ENCODE measurements at places on chromosomes 7 and 10.

DNA sequence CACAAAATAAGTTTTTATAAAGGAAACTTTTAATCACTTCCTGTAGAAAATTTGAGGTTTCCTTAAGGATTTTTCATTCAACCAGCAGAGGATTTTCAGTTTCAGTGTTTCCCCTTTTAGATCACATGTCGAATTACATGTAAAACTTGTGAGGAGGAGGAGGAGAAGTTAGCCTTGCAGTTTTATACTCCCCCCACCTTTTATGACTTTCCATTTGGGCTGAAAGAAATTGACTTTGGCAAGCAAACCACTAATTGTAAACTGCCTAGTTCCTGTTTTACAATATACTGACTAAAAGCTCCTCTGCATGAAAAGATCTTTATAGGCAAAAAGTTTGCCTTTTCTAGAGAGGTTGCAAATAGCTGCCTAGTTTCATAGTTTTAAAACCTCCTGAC lies 3.0 kb downstream of the BAMBI start:
- DNase-seq, result peak; percentile 68

DNA sequence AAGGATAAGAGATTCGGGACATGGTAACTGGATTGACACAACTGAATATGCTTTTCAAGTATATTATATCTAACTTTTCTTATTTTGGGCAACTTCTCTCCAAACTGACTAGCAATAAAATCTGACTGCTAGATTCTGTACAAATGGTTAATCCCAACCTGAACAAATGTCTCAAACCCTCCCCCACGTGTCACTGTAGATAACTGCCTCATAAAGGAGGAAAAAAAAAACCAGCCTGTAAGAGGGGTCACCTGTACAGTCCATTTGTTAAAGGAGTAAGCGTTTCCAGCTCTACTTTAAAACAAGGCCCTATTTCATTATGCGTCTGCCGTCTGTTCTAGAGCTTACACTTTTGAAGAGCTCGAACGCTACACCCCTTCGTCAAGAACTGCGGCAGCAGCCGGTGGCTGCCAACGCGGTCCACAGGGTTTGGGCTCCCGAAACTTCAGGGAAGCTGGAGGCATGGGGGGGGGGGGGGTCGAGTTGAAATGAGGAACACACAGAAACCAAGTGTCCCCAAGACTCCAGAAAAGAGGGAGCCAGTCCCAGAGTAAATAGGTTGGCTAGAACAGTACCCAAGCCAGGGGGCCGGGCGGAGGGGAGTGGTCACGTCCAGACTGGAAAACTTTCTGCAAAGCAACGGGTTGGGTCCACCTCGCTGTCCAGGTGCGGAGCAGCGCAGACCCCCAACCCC lies 492 bp downstream of the COG5 start:
- peak; percentile 74 for DNase-seq

- DNase-seq, result peak; percentile 43
Observed at GRCh38 chr10:753530-753929, 64.1 kb upstream of the DIP2C start.

- DNase-seq, result no peak
Observed at GRCh38 chr7:997404-998395, 14.7 kb downstream of the CYP2W1 start.

GRCh38 chr7:77326131-77326530 lies 90.0 kb downstream of the GSAP start:
- no peak for DNase-seq

- peak; percentile 71 for DNase-seq
Observed at GRCh38 chr7:95396136-95397032, at the start of gene PON3. TSS of gene PON3 (minus strand) at chr7:95396375. CDS start at chr7:95396350, 25 bp downstream.

GRCh38 chr10:87651801-87652200 lies 7.9 kb upstream of the PAPSS2 start:
- DNase-seq, result no peak

DNA sequence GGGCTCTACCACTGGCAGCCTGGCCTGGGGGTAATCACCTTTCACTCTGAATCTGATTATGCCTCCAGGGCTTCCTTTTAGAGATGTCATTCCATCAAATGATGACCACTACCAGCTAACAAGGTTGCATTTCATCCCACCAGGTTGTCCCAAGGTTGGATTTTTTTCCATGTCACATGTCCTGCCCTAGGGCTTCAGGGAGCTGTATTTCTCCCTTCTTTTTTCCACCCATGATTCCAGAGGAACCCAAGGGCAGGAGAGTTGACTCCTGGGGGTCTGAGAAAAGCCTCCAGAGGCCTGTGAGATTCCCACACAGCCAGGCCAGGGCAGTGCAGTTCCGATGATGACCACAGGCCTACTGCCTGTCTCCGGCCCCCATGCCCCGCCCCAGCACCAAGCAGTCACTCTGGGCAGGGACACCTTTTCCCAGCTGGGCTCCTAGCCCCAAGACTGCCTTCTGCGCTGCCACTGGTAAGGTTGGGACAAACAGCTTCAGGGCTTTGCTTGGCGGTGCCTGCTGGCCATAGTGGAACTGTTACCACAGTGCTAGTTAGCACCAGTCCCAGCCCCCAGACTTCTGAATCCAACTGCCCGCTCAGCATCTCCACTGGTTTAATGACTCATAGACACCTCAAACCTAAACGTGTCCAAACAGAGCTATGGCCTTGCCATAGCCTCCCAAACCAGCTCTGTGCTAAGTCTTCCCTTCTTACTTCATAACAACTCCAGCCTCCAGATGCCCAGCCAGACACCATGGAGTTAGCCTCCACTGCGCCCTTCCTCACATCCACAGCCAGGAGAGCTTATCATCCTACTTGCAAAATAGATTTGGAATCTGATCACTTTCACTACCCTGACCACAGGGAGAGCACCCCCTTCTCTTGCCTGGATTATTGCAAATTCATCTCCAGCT lies 133.7 kb downstream of the ARHGAP22 start:
- peak; percentile 57 for DNase-seq

DNA sequence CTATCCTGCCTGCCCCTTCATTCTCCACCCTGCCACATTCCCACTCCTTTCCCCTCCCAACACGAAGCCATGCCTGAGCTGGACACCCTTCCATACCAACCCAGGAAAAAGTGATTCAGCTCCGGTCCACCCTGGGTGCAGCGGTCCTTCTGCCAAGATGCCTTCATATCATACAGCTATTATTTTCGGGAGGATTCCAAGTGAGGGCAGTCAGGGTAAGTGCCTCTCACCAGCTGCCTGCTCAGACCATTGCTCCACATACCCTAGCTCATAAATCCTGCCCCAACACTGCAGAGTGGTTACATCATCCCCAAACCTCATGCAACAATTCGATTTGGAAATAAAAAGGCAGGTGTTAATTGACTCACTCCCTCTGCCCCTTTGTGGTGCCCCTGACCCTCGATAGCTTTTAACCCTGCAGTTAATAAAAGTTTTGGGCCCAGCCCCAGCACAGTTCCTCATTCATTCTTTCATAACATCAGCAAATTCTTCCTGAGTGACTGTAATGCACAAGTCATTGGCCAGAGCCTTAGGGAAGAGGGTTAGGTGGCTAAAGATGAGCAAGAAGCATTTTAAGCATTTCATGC lies 42.6 kb downstream of the ZNF503 start:
- DNase-seq, result peak; percentile 67

DNA sequence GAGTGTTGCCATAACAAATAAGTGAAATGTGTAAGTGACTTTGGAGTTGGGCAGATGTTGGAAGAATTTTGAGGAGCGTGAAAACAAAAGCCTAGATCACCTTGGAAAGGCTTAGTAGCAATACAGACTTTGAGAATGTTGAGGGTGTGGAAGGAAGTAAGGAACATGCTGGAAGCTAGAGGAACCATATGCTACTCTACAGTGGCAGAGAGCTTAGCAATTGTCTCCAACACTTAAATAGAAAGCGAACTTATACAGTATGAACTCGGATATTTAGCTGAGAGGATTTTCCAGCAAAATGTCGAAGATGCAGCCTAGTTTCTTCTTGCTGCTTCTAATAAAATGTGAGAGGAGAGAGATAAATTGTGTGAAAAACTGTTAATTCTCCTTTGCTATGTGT lies 271.2 kb downstream of the ADRA2A start:
- no peak for DNase-seq

- DNase-seq, result no peak
Observed at GRCh38 chr7:15853832-15854470, 167.5 kb upstream of the MEOX2 start.

GRCh38 chr7:78691584-78691983 lies 761.9 kb downstream of the MAGI2 start:
- DNase-seq, result no peak

DNA sequence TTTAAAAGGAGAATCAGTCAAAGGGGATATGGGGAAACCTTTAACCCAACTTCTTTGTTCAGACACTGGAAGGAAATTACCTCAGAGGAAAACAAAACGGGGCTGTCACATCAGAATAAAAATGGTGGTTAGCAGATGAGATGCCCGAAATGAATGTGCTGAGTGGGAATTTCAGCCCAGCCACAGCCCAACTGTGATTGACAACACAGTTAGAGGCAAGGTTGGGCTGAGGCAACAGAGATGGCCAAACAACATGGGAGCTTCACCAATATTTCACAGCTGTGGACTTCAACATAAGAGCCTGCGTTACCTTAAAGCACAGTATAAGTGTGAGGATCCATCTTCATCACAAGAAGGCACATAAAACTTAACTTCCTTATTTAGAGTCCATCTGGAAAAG lies 133.5 kb upstream of the PTPRZ1 start:
- no peak for DNase-seq

DNA sequence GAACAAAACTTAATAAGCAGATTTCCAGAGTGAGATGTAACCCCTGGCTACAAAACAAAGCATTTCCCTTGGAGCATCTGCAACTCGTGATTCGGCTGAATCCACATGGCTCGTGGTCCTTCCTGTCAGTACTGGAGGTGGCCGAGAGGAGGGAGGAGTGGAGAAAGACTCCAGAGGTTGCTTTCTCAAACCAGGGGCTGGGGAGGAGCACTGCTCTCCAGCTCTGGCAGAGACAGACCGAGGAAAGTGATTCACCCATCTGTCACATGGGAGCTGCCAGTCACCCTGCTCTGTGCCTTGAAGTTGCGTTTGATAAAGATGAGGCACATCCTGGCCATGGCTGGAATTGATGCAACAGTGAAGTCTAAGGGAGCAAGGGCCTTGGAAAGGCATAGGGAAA lies 72.7 kb downstream of the COL13A1 start:
- DNase-seq, result no peak

GRCh38 chr7:10239695-10240345 lies 733.9 kb upstream of the PHF14 start:
- DNase-seq, result no peak

DNA sequence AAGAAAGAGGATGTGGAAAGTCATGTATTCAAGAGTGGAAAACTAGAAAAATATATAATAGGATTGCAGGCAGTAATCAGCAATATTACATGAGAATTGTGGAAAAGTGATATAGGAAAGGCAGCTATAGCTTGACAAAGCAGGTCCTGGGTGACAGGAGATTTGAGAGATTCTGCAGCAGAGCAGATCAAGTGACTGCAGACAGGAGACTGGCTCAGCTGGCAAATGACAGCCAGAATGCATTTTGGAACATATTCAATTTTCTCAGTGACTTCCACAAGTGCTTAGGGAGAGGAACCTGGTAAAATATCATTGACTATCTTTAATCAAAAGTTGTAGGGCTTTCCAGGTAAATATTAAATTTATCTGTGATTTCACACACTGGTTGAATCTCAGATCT lies 260.5 kb upstream of the CACNA2D1 start:
- DNase-seq, result no peak

DNA sequence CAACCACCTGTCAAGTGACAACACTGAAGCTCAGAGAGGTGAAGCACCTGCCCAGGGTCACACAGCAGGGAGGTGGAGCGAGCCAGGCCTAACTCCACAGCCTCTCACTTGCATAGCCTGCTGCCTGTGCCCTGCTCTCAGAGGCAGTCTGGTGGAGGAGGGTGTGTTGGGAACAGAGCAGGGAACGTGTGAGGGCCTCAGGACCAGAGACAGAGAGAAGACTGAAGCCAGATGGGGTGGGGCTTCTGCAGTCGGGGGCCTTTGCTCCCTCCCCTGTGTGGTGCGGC lies 114.0 kb downstream of the PTPN20 start:
- DNase-seq, result no peak
